ENCODE measurements at places on chromosomes 5 and 9.
A peak's percentile ranks its signal among the peaks of the same experiment; 100 is the strongest.

DNA sequence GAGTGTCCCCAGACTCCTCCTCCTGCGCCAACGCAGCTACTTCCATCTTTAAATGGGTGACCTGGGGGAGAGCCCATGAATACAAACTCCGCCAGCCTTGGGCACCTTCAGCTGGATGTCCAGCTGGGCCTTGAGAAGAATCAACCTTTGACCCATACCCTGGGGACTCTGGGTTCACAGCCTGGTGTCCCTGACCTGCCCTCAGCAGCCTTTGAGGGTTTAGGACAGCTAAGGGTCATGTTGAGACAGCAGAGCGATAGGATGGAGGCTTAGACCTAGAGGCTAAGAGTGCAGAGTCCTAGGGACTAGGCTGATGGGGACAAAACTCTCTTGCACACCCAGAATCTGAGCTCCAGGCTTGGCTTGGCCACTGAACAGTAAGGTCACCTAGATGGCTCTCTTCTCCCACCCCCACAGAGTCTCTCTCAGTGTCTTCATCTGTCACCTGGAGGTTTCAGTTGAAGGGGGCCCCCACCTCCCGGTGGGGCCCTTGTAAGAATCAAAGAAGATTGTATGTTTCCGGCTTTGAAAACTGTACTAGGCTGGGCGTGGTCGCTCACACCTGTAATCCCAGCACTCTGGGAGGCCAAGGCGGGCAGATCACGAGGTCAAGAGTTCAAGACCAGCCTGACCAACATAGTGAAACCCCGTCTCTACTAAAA is 6.7 kb upstream of the AQP3 start:
- peak; percentile 65 for DNase-seq

DNA sequence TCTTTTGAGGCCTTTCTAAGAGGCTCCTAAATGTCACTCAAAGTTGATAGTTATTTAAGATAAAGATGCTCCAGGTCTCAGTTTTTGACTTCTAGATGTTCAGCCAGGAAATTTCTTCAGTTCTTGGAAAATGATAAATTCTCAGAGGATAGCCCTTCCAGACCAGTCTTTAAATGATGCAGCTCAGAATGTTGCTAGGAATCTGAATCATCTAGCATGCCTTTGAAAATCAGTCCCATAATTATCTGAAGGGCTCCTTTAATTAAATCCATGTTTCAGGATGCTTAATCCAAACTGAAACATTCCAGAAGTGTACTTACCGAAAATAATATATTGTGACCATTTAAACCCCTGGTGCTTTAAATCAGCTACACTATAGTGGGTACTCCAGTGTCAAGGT is 107.5 kb upstream of the FBN2 start:
- no peak for DNase-seq

DNA sequence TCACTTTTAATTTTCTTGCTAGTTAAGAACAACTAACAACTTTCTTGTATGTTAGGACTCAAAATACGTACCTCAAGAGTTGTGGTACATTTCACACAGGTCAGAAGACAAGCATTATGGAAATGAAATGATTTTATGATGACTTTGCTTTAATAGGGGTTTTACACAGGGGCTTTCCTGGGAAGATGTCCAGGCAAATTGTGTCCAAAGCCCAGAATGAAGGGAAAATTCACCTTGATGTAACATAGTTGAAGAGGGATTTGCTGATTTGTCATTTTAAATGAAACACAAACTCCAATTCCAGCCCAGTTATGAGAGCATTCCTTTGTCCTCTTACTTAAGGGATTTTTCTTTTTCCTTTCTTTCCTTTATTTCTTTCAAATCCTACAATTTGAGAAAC is 89.2 kb downstream of the ARL15 start:
- DNase-seq, result no peak

GRCh38 chr5:109180668-109181067 is 229.1 kb downstream of the PJA2 start:
- DNase-seq, result no peak

DNA sequence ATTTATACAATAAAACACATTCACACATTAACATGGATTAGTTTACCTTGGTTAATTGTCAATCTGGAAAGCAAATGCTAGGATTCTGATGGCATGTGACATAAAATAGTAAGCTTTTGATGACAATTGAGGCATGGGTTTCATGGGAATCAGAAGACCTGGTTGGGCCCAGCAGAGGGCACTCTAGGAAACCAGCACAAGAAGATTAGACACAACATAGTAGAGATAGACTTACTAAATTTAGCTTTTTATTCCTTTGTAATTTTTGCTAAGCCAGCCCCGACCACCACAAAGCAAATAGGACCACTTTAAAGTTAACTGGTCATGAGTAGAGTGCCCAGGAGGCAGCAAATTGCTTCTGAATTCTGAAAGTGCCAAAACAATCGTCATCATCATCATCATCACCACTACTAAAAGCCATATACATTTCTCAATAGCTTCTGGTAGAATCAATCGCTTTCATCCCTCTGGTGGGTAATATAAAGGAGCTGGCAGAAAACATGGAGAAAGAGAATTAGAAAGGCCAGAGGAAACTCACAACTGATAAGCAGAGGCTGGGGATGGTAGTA is 163.2 kb downstream of the ARRDC3 start:
- no peak for DNase-seq

DNA sequence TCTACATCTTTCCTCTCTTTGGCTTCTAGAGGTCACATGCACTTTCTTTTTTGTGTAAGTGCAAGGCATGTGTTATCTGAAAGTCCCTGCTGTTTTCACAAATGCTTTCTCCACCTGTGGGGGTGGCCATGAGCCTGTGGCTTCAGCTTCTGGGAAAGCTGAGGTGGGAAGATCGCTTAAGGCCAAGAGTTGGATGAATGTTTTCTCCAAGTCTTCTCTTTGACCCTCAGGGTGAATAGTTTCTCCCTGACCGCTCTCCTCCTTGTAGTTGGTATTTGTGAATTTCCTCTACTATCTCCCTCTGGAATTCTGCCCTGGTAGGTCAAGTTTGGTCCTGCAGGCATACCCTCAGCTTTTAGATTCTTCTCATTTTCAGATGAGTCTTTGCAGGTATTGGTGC is 74.2 kb downstream of the UGCG start:
- no peak for DNase-seq

DNA sequence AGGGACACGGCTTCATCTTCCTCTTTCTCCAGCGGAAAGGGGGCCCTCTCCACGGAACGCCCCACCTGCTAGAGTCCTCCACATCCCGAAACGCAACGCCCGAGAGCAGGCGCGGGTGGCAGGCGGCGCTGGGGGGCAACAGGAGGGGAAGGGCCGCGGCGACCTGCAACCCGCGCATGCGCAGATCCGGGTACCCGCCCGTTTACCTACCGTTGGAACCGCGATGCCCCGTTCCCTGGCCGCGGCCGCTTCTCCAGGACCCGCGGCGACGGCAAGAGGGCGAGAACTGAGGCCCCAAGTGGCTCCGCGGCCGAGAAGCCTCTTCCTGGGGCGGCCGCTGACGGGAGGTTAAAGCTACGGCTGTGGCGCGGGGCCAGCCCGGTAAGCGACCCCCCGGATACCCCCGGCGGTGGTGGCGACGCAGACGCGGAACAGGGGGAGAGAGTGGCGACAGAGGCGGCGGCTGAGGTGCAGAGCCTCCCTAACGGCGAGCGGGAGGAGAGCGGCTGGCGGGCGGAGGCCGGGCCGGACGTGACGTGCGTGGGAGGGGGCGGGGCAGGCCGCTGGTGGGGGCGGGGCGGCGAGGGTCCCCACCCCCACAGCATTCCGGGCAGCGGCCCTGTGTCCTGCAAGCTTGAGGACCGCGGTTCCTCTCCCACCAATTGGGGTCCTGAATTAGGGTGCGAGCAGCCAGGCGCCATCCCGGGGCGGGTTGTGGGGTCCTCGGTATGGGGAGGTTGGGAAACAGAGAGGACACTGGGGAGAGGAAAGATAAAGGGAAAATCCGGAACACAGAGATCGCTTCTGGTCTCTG is at the start of gene FAM13B:
Gene FAM13B (minus strand): TSS at position 508 of the 814 bp plus-strand sequence. CDS start 13,968 bp downstream, outside the sequence.
- peak; percentile 89 for DNase-seq

DNA sequence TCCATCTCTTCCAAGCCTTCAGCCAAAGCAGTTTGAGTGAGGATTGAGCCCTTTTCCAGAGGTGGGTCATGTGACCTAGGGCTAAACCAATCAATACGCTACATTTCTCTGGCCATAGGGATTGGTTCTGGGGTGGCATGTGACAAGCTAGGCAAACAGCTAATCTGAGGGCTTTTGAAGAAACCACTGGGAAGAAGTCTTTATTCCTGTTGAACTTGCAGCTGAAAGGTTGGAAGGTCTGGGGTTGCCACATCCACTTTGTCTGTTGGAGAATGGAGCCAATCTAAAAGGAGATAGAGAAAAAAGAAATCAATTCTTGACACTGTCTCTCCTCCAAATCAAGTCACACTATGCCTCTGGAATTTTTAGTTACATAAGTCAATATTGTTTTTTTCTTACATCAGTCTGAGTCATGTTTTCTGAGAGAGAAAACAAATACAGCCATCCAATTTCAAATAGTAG is 637.8 kb upstream of the WWC1 start:
- DNase-seq, result no peak

DNA sequence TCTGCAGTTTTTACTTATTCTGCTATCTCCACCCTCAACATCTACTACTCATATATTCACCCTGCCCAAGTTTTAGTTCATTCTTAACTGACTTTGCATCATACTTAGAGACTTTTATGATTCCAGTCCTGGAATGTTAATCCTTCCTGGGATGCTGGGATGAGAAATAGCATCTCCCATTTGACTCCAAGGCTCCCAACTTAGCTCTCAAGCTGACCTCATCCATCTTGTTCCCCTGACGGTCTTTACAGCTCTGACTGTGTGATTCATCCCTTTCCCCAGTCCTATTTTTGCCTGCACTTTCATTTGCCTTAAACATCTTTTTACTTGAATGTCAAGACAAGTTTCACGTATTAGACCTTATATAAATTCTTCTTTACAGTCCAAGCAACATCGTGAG is 297.8 kb downstream of the EPB41L4A start:
- no peak for DNase-seq

GRCh38 chr9:1208157-1208556 is 158.0 kb downstream of the DMRT2 start:
- DNase-seq, result no peak

GRCh38 chr9:105860516-105860915 is 166.2 kb downstream of the TMEM38B start:
- no peak for DNase-seq

DNA sequence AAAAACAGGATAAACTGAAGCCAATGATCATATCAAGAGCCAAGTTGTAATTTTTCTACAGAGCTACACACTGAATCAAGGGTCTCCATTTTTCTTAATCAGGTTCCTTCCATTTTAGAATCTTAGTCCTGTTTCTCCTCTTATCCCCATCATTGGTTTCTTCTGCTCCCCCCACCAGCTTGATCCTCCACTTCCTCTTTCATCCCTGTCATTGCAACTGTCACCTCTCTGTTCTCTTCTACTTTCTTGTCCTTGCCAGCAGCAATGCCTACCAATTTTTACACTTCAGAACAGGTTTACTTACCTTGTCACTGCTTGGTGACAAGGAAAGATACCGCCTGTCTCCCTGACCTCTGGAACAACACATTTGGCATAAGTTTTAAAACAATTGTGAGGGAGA is 97.3 kb downstream of the CFAP90 start:
- DNase-seq, result no peak

DNA sequence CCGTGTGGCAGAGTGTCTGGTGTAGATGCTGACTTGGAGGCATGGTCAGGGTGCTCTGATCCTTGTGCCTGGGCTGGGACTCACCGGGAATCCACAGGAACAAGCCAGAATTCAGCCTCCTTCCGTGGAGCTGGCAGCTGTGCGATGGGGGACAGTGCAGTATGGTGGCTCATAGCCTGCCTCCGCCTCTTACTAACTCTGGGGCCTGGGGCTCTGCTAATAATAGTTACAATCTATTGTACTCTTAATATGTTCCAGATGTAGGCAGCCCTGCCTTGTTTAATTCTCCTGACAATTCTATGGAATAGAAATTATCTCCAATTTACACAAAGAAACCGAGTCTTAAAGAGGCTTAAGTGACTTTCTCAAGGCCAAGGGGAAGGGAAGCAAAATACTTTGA is 77.6 kb downstream of the PCDH1 start:
- DNase-seq, result no peak

GRCh38 chr5:32095261-32095671 is 78.9 kb downstream of the GOLPH3 start:
- DNase-seq, result no peak

GRCh38 chr5:41410307-41410706 is 100.1 kb downstream of the PLCXD3 start:
- DNase-seq, result no peak

DNA sequence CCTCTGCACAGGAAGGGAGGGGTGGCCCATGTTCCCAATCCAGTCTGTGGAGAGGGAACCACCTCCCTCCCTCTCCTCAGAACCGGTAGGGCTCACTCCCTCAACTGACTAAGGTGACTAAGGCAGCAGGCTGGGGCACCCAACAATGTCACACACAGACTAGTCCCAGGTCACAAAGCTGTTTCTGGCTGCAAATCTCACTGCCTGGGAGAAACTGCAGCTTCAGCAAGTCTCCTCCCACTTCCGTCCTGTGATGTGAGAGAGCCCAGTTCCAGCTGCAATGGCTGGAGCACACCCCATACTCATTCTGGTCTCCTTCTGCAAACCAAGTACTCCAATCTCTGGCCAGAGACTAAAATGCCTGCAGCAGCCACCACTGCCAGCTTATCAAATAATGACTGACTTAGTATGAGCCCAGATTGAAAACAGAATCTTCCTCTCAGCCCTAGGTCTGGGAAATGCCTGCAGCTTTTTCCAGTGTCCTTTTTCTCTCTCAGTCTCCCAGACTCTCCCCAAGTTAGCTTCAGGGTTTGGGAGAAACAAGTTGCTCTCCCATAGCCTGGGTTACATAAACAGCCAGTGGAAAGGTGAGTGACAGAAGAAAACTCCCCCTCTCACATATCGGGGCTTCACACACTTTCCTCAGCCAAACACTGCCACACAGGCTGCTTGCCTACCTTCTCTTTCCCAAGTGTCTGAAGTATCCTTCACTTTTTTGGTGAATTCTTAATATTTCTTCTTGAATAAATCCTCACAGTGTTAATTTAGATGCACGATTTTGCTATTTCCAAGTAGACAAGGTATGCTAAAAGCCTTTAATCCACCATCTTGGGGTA is 247.4 kb upstream of the RASA1 start:
- DNase-seq, result peak; percentile 36

- peak; percentile 80 for DNase-seq
Observed at GRCh38 chr9:129737479-129738274, 15.2 kb downstream of the PTGES start.

DNA sequence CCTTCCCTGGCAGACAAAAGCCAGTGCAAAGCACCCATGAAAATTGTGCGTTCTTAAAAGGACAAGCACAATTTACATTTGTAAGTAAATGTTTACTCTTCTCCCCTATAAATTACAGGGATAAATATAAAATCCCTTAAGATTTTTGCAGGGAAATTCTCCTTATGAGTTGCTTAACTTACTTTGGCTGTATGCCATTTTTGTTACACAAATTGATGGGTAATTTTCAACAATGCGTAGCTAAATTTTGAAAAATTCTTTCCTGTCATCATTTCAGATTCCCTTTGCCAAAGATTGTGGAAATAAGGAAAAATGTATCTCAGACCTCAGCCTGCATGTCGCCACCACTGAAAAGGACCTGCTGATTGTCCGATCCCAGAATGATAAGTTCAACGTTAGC is 64.2 kb upstream of the ITGA2 start:
- no peak for DNase-seq
